Stimulated activated CD4-positive, alpha-beta T cell treated with anti-CD3 and anti-CD28 coated beads, Interleukin-12 subunit alpha, Interleukin-12 subunit beta, amount 100 ng/mL, for 48 hours (primary cell): ENCODE measurements at places on chromosomes 1 and 21.

GRCh38 chr1:200887772-200888348 is 6.8 kb upstream of the INAVA start:
- no peak for DNase-seq

- DNase-seq: no peak
Observed at GRCh38 chr1:51294566-51295184, 35.7 kb downstream of the TTC39A start.

DNA sequence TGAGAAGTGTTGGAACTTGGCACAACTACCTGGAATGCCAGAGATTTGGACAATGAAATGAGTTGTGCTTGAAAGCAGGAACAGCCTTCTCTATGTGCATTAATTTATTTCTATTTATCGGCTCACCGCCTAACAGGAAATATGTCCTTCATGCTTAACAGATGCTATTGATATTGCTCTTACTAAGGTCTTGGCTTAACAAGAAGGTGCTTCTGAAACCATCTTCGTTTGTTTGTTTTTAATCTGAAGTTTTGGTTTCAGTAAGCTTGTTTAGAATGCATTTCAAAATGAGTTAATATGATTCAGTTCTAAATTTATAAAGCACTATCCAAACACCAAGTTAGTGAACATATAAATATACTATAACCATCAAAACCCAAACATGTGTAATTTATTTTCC is 898.3 kb upstream of the B3GALT2 start:
- DNase-seq: no peak

- DNase-seq: no peak
Observed at GRCh38 chr1:197210426-197210825, 57.6 kb upstream of the CRB1 start.

- DNase-seq: no peak
Observed at GRCh38 chr1:240667351-240667750, 55.4 kb upstream of the GREM2 start.

GRCh38 chr1:74857676-74858075 is 124.7 kb downstream of the TYW3 start:
- DNase-seq: no peak

DNA sequence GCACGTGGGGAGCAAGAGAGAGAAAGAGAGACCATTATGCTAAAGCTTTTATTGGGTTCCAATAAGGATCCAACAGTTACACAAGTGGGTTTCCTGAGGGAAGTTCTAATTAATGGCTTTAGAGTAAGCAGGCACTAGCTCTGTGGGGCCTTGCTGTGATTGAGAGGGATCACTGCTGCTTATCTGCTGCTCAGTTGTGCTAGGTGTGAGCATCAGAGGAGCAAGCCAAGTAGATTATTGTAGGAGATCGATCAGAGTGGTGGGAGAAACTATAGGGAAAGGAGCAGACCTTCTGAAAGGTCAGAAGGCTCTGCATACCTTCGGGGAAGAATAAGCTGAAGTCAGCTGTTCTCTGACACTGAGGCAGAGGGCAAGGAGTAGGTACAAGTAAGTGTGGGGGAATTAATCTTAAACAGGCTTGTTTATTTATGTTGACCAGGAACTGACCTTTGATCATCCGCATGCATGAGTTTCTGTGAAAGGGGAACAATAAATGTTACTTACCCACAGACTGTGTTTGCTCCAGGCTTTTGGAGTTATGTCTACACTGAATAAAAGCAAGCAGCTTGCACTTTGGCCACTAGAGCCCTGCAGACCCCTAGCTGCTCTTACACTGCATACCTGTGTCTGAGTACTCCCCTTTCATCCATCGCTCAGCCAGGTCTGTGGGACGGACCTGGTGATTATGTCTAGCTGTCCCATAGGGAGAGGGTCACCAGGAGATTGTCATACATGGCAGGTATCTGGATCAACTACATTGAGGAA is 89.7 kb downstream of the TNNI3K start:
- no peak for DNase-seq

GRCh38 chr1:94209425-94209824 is 28.0 kb downstream of the ARHGAP29 start:
- no peak for DNase-seq

DNA sequence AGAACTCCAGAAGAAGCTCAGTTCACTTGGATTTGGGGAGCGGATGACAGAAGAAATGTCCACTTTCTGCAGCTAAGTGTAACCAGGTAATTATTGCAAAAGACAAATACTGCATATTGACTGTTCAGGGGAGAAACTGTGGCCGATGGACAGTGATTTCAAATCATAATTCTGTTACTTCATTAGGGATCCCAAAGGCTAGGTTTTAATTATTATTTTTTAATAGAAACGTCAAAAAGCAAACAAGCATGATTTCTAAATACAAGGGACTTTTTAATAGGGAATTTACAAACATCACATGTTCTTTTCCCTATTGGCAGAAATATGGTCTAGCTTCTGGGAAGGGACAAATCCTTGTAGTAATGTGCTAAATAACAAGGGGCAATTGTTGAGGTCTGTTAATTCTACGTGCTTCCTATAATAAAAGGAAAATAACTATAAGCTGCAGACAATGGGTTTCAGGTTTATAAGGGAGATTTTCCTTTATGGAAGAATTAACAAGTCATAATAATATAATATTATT is 15.5 kb downstream of the DIPK1A start:
- DNase-seq: no peak

- no peak for DNase-seq
Observed at GRCh38 chr1:211985556-211986264, 49.6 kb downstream of the INTS7 start.

DNA sequence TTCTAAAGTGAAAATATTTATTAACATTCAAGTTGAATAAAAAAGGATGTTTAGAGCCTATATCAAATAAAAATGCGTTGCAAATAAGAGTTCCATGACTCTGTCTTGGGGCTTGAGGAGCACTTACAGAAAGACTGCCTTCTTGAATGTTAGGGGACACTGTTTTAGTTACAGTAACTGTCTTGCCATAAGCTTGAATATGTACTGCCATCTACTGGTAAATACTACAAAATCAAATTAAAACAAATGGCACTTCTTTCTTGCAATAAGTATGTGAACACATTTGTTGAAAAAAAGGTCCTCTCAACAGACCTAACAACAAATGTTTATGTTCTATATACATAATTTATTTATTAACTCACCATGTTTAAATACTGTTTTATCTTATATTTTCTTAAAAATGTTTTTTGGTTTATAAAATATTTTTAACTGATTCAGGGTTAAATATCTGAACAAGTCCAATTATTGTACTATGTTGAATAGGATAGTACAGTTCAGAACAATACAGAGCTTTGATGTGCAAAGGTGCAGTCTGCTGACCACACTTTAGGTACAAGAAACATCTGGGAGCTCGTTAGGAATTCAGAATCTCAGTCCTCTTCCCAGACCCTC is 199.5 kb downstream of the LRRIQ3 start:
- DNase-seq: no peak

DNA sequence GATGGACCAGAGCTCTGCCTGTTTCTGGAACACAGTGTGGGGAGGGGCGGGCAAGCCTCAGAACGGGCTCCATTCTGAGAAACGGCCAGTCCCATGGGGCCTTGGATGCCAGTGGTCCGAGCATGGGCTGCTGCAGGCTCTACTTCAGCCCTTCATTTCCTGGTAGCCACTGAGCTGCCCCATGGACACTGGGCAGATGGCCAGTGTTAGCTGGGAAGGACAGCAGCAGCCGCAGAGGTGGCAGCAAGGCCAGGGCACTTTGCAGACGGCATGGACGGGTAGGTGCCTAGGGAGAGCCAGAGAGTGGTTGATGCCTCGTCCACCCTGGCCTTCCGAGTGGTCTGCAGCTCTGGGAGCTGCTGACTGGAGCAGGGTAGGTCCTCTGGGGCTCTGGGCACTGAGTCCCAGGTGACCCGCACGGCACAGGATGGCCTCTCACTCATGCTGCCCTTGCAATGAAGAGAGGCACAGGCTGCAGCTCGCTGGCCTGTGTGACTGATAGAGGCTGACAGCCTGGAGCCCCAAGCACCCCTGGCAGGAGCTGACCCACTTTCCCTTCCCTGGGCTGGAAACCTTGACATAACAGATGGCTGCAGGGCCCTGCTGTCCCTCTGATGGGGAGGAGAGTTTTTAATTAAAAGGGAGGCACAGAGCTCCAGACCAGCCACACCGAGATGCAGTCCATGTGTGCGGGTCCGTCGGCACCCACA is 87.7 kb upstream of the COL6A1 start:
- no peak for DNase-seq

DNA sequence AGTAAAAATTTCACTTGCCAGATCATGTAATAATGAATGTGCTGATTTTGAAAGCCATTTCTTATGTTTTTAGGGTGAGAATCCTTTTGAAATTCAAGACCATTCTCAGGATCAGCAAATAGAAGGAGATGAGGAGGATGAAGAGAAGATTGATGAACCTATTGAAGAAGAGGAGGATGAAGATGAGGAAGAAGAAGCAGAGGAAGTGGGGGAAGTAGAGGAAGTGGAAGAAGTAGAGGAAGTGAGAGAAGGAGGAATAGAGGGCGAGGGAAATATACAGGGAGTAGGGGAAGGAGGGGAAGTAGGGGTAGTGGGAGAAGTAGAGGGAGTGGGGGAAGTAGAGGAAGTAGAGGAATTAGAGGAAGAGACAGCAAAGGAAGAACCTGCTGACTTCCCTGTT is 32.4 kb downstream of the ZNF326 start:
- DNase-seq: no peak

- DNase-seq: no peak
Observed at GRCh38 chr1:30354410-30354809, 369.0 kb downstream of the MATN1 start.

DNA sequence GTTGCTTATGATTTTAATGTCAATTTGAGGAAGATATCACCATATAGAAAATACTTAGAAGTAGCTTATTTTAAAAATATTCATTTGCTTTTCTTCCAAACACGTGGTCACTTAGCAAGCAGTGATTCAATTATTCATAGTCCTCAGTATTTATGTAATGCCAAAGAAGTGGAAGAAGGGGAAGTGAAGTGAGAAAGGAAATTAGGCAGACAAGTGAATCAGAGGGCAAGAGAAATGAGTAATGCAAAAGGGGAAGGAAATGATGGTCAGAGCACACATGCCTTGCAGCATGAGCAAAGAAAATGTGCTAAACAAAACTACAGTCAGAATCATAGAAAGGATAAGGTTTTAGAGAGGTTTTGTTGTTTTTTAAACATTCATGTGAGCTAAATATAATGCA is 31.8 kb downstream of the SDCCAG8 start:
- DNase-seq: no peak

- DNase-seq: no peak
Observed at GRCh38 chr21:45154511-45155508, 80.4 kb downstream of the ADARB1 start.

DNA sequence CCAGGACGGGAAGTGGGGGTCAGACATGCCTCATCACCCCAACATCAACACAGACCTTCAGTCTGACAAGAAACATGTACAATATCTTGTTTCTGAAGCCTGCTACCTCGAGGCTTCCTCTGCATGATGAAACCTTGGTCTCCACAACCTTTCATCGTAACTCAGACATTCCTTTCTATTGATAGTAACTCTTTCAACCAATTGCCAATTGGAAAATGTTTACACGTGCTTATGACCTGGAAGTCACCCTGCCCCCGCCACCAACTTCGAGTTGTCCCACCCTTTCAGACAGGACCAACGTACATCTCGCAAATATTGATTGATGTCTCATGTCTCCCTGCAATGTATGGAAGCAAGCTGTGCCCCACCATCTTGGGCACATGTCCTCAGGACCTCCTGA is 159.5 kb downstream of the ETS2 start:
- no peak for DNase-seq

DNA sequence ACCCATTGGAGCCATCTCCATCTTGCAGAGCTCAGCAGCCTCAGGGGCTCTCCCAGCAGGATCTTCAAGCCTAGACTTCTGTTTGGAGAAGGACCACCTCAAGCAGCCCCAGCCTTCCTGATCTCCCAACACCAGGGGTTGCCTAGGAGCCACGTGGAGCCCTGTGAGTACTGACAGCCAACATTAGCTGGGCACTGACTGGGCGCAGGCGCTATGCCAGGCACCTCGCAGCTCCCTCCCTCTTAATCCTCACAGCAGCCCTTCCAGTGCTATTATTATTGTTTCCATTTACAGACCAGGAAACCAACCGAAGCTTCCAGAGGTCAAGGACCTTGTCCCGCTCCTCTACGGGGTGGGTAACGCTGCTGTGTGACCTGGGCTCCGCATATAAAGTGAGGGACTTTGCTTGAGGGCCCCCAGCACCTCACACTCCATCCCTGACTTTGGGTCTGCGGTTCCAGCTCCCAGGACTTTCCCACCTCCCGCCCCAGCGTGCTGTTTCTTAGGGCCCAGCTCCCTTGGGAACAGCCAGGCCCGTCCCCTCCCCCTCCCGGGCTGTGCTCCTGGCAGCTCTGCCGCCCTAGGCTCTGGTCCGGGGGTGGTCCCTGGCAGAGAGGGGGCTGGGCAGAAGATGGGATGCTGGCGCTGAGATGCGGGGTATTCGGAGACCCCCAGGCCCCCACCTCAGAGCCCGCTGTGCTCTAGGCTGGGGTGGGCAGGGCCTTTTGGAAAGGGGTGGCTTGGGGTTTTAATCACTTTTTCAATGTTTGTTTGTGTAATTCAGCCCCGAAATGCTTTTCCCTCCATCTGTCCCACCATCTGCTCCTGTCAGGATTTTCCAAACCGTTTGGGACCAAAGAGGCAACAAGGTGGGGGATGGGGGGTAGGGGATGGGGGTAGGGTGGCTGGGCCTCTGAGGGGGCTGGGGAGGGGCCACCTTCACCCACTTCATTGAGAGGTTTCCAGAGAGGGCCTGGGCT is 4.1 kb upstream of the HPCA start:
- no peak for DNase-seq

DNA sequence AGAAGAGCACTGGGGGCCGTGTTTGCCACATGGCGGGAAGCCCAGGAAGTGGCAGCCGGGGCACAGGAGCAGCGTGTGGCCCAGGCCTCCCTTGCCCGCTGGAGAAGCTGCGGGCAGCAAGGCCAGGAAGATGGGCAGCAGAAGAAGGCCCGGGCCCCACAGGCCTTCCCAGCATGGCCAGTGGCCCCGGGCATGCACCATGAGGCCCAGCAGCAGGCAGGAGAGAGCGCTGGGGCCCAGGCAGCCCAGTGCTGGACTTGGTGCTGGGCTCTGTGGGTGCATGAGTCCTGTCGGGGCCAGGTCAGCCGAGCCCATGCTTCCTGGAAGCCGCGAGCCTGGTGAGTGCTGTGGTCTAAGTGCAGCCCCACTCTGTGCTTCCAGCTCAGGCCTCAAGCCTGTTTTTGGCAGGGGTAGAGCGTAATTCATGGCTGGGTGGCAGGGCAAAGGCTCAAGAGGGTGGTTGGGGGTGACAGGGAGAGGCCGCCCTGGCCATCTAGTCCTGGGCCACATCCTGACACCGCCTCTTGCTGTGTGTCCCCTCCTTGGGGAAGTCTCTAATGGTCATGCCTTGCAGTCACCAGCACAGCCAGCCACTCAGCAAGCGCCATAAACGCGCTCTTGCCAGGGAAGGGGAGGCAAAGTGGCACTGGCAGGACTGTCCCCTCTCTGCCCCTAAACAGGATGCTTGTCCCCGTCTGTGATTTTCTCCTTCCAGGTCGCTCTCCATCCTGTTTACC is 21.3 kb downstream of the MTHFR start:
- DNase-seq: no peak
